ENCODE measurements at places on chromosomes 5 and 9.

DNA sequence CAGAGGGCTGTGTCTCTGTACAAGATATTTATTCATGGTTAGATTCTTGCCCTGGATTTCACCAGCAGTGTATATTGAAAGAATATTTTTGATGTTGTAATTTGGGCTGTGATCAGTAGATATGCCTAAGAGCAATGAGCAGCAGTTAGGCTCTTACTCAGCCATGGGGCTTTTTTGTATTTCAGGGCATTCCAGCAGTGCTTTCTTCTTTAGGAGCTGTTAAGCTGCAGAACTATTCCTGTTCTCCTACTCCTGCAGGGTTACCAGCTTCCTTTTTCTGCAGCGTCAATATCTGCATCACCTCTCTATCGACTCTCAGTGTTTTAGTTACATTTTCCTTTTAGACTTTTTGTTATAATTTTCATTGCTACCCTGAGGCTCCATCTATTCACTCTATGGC, 206.2 kb downstream of the SLCO4C1 start:
- DNase-seq = no peak

- no peak for DNase-seq
Measured at GRCh38 chr9:35682520-35683315, 7.0 kb downstream of the TPM2 start.

DNA sequence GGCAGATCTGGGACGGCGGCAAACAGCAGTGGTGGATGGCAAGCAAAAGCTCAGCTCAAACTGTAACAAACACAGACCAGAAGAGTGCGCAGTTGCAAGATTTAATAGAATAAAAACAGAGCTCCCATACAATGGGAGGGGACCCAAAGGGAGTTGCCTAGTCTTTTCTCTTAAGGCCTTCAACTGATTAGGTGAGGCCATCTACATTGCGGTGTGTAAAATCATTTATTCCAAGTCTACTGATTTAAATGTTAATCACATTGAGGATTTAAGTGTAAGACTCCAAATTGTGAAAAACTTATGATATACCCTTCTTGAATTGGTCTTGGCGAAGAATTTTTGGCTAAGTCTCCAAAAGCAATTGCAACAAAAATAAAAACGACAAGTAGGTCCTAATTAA, 21.6 kb upstream of the C1QTNF3 start:
- DNase-seq = no peak

GRCh38 chr5:32859211-32859641, 148.1 kb downstream of the NPR3 start:
- DNase-seq = no peak

Measured in NCI-H345 (cell line).